Psoas muscle (tissue), 8 donors: ENCODE measurements at places on chromosomes 7 and 10. TPM values are rescaled to one million over a fixed set of nuclear protein-coding genes. Genes with fewer than 3 reads are reported as not detected.

GRCh38 chr10:45398595-45398994, 24.6 kb downstream of the ALOX5 start:
- no peaks in the 10 kb centered on the region for H3K4me1 ChIP-seq
- H3K27ac ChIP-seq: no peak overlapping the region
- no peak overlapping the region for H3K4me3 ChIP-seq
- H3K27me3 ChIP-seq: no peaks in the 10 kb centered on the region

DNA sequence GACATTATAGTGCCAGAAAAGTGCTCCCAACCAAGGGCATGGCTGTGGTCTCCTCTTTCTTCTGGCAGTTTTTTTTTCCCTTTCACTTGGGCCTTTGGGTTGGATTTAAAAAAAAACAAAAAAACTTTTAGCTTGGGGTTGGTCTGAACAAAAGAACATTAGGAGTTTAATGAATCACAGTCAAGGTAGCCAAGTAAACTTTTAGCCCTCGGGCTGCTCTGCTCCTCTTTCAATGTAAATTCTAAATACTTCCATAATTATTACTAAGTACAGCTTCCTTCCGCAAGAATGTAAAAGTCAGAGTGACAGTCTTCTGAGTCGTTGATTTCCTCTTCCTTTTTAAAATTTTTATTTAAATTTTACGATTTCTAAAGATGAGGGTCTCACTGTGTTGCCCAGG, 79.2 kb downstream of the NRF1 start:
- H3K27me3 ChIP-seq: no peaks in the 10 kb centered on the region
- no peak for DNase-seq
- H3K27ac ChIP-seq: no peak overlapping the region

- H3K4me3 ChIP-seq: no peak overlapping the region
- no peak for DNase-seq
- no peaks in the 10 kb centered on the region for H3K27me3 ChIP-seq
- H3K27ac ChIP-seq: peak overlapping the region; percentile 65
- H3K4me1 ChIP-seq: peaks cover 23% of the 10 kb centered on the region
Observed at GRCh38 chr10:6119962-6120361, 31.1 kb downstream of the RBM17 start.

GRCh38 chr7:14626076-14626475, 276.5 kb downstream of the DGKB start:
- H3K4me3 ChIP-seq: no peak overlapping the region
- no peak overlapping the region for H3K27ac ChIP-seq
- DNase-seq: no peak

DNA sequence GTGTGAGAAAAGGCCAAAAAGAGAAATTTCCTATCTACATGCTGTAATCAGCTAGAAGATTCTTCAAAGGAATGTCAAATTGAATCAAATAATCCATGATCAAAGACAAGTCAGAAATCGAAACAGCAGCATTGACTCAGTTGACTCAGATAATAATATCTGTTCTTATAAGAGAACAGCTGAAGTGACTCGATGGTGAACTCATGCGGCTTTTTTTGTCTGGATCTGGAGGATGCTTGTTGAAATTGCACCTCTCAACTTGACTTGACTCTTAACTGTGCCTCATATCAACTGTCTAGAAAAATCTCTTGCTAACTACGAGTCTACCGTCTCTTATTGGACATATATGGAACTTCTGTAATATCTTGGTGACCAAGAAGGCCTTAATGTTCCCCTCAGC, 599.5 kb downstream of the PHTF2 start:
- DNase-seq: no peak
- no peaks in the 10 kb centered on the region for H3K36me3 ChIP-seq
- no peaks in the 10 kb centered on the region for H3K4me1 ChIP-seq
- no peak overlapping the region for H3K27ac ChIP-seq

GRCh38 chr7:116497708-116498107, 1.8 kb upstream of the CAV2 start:
- H3K4me3 ChIP-seq: no peak overlapping the region
- H3K4me1 ChIP-seq: no peaks in the 10 kb centered on the region
- H3K36me3 ChIP-seq: no peaks in the 10 kb centered on the region
- no peak for DNase-seq
- H3K27ac ChIP-seq: no peak overlapping the region

DNA sequence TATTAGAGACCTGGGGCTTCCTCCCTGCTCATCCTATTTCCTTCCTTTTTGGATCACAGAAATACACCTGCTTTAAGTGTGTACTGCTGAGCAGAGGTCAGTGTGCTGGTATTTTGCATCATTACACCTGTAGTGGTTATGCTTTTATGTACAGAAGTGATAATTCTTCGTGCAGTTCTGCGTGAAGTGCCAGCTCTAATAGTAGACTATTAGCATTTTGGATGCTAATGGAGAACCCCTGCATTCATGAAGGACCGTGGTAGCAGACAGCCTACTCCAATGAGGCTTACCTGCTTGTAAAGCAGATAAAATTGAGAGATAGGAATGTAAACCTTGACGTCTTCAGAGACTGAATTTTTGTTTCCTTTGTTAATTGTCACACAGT, 114.3 kb downstream of the CDK14 start:
- H3K4me3 ChIP-seq: no peak overlapping the region
- no peak for DNase-seq
- no peaks in the 10 kb centered on the region for H3K36me3 ChIP-seq
- H3K27ac ChIP-seq: no peak overlapping the region
- H3K27me3 ChIP-seq: no peaks in the 10 kb centered on the region

DNA sequence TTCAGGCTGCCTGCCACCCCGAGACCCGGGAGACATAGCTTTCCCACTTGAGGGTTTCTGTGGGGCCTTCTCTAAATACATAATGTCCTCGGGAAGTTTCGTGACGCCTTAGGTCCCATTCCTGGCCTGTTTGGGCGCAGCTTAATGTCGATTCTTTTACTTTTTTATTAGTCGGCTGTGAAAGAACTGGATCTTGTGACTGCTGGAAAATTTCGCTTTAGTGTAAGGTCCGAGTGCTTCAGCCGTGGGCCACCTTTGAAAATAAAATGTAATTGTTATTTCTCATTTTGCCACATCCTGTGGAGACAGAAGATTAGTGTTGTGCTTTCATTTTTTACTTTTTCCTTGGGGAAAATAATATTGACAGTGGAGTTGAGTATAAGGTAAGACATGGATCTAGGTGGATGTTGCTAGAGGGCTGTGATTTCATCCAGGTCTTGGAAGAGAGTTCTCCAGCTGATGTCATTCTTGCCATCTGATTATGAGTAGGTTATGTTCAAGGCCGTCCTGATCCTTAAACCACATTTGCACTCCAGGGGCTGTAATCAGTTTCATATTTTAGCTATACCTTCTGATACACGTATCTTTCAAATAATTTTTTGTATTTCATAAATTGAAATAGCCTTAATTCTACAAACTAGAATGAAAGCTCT, 830 bp downstream of the RAB18 start:
- H3K27me3 ChIP-seq: no peaks in the 10 kb centered on the region
- H3K4me3 ChIP-seq: peak overlapping the region; percentile 82
- no peak for DNase-seq
- peak overlapping the region; percentile 91 for H3K27ac ChIP-seq
- H3K36me3 ChIP-seq: peaks cover 4% of the 10 kb centered on the region

DNA sequence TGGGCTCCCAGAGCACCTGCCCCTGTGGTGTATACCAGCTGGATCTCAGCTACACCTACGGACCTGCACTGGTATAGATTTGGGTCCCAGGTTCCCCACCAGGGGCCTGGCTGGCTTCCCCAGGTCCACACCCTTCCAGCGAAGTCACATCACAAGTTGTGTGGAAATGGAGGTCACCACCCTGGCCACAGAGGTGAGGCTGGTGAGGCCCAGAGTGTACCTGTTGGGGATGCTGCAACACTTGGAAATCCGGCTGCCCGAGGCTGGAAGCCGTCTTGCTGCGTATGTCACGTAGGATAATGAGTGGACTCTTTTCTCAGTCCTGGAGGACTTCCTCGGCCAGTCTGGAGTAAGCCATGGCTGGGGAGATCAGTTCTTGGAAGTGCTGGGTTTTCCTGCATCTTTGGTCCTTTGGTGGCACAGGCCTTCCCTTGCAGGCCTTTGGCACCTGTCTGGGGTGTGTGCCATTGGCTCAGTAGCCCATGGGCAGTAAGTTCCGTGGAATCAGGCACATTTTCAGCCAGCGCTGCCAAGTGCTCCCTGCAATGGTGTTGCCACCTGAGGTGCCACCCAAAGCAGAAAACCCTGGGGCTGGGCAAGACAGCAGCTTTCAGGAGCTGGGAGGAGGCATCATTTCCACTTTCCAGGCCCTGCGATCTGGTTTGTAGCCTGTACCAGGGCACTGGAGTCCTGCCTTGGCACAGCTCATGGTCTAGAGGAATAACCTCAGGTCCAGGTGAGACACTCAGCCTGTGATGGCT, 97.9 kb downstream of the LHPP start:
- no peaks in the 10 kb centered on the region for H3K27me3 ChIP-seq
- H3K36me3 ChIP-seq: no peaks in the 10 kb centered on the region
- H3K4me1 ChIP-seq: peaks cover 44% of the 10 kb centered on the region

GRCh38 chr10:133258066-133258817, 18.4 kb downstream of the ADAM8 start:
- H3K4me1 ChIP-seq: peaks cover 15% of the 10 kb centered on the region
- H3K4me3 ChIP-seq: peak overlapping the region; percentile 47
- H3K36me3 ChIP-seq: no peaks in the 10 kb centered on the region
- DNase-seq: no peak
- no peaks in the 10 kb centered on the region for H3K27me3 ChIP-seq
- peak overlapping the region; percentile 46 for H3K27ac ChIP-seq

- no peak for DNase-seq
- H3K4me1 ChIP-seq: no peaks in the 10 kb centered on the region
- H3K27me3 ChIP-seq: no peaks in the 10 kb centered on the region
Observed at GRCh38 chr10:113971349-113971973, 72.2 kb upstream of the ADRB1 start.

GRCh38 chr10:102121739-102122372, 1.7 kb upstream of the LDB1 start:
- H3K4me1 ChIP-seq: peaks cover 22% of the 10 kb centered on the region
- H3K27me3 ChIP-seq: no peaks in the 10 kb centered on the region
- DNase-seq: no peak
- no peaks in the 10 kb centered on the region for H3K36me3 ChIP-seq
- H3K27ac ChIP-seq: peak overlapping the region; percentile 92
- H3K4me3 ChIP-seq: peak overlapping the region; percentile 87

Gene HMX3
- total RNA-seq: not detected

Gene STRIP2
- total RNA-seq: 58.3 TPM

Gene CARD11
- 0.84 TPM for total RNA-seq

Gene GIMAP1
- total RNA-seq: 2.3 TPM

Gene ABCB1
- total RNA-seq: 0.74 TPM

Gene SPDYE2B
- not detected for total RNA-seq

Gene NUTM2E
- not detected for total RNA-seq

Gene TMEM243
- 2.6 TPM for total RNA-seq
